ENCODE measurements at places on chromosomes 1 and 21.

DNA sequence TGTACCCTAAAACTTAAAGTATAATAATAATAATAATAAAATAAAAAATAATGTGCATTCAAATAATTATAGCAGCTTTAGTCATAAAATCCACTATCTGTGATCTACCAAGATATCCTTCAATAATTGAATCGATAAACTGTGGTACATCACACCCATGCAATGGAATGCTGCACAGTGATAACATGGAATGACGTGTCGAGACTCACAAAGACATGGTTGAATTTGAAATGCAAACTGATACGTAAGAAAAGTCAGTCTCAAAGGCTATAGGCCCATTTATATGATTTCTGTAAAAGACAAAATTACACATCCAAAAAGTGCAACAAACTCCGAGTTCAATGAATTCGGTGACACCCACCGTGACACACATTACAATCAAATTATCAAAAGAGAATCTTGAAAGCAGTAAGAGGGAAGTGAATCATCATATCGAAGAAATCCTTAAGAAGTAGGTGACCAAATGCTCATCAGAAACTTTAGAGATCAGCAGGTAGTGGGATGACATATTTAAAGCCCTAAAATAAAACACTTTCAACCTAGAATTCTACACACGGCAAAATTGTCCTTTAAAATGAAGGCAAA is 5.2 kb upstream of the SPRR2E start:
- no peak for DNase-seq

GRCh38 chr1:216462066-216462775 is 39.0 kb upstream of the USH2A start:
- no peak for DNase-seq

DNA sequence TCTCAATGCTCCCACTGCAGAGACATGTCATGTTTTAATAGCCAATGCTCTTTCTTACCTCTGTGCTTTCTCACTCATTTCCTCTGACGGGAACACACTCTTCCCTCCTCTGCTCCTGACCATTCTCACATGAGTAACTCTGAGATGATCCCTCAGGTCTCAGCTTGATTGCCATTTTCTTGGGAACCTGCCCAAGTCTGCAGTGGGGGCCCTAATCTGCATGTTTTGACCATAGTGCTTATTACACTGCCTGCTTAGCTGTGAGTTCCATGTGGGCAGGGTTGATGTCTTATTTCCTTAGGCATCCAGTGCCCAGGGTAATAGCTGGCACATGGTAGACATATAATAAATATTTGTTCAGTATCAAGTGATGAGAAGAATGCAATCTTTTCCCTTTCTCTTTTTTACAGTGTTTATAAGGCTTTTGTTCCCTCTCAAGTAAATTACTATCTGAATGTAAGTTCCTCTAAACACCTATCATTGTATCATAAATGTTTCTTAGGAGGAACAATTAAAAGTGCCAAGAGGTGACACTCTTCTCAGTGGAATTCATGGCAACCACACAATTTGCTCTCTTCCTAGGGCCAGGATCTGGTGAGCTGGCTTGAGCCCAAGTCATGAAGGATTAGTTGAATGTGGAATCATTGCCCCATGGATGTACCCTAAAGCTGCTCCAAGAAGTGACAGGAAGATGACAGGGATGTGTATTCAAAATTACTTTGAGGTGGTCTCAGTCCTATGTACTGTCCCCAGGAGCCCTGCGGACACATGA is 485.4 kb upstream of the USP24 start:
- no peak for DNase-seq

- peak; percentile 3 for DNase-seq
These were observed 151.1 kb downstream of the ZNF281 start for GRCh38 chr1:200258447-200259375.

DNA sequence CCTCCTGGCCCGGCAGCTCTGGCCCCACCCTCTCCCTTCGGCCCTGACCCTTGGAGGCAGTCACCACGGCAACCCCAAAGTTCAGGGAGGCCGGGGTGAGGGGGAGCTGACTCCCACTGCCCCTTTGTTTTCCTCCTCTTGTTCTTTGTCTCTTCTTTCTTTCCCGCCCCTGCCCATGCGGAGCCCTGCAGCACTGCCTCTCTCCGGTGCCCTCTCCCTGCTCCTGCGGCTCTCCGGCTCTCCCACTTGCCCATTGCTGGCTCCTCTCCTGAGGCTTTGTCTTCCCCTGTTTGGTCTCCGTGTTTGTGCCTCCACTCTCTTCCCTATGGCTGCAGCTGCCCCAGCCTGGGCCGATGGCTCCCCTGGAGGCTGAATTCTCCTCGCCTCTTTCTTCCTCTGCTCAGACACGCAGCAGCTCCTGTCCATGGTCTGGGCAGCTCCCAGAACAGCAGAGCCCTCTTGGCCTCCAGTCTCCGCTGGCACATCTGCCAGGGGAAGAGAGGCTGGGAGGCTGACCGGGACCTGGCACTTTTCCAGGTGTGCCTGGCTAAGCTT is 5.8 kb downstream of the CELSR2 start:
- no peak for DNase-seq

DNA sequence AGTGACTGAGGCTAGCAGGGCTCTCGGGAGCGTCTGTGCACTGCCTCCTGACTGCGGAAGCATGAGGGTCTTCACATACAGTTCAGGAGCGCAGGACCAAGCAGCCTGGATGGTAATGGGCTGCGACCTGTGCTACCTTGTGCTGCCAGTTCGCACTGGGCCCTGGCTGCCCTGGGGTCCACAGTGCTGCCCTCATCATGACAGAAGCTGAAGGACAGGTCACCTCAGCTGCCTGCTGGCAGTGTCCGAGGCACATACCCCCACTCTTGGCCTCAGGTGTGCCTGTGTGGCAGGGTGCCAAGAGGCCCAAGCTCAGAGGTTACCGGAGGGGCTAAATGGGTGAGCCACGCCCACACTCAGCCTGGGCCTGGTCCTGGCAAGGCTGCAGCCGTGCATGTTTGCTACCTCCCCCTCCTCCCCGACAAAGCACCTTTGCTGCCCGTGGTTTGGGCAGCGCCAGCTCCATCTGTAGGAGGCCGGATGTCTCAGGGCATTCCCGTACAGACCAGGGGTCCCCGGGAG is 4.4 kb downstream of the JMJD4 start:
- DNase-seq, result no peak
